ENCODE measurements at places on chromosomes 3 and 15.

DNA sequence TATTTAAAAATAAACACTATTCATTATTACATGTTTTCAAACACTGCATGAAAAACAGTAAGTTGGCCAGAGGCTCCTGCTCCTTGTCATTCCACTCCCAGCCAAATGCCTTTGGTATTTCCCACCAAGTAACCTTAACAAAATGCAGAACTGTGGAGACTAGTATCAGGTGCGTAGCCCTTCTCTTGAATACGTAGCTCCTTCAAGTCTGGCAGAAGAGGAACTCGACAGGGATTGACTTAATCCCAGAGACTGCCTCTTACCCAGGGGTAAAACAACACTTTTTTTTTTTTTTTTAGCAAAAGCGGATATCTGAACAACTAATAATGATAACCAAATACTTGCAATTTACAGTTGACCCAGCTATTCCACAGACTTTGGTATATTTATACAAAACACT, 738 bp downstream of the COMMD2 start:
- no peak for DNase-seq

DNA sequence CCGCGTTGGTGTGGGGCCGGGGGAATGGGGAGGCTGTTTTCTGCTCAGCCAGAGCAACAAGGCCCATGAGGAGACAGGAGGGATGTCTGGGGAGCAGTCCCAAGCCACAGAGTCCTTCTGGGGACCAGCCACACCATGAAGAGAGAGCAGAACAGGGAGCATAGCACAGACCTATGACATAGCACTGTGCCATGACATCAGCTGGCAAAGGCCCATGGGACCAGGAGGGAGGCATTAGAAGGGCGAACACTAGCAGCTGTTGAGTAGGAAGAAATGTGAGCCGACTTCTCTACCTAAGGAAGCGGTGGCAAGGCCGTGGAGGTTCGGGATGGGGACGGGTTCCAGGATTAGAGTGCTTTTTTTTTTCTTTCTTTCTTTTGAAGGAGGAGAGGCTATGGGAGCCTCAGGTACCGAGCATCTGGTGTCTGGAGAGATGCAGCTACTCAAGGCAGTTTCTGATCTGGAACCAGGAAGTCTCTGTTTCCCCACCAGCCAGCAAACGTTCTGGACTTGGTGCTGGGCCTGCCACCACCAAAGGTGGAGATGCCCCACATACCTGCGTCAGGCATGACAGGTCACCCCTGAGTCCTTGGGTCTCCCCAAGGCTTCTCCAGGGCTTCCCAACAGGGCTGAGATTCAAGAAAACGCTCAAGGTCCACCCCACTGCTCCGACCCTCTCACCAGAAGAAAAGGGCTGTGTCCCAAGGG, 77.3 kb upstream of the CGNL1 start:
- DNase-seq, result no peak

- DNase-seq, result no peak
Measured at GRCh38 chr3:18215639-18216038, 209.5 kb downstream of the SATB1 start.

- DNase-seq, result no peak
Measured at GRCh38 chr3:99023590-99024192, 122.2 kb upstream of the DCBLD2 start.

- no peak for DNase-seq
Measured at GRCh38 chr15:42203891-42204290, 4.2 kb downstream of the VPS39 start.

DNA sequence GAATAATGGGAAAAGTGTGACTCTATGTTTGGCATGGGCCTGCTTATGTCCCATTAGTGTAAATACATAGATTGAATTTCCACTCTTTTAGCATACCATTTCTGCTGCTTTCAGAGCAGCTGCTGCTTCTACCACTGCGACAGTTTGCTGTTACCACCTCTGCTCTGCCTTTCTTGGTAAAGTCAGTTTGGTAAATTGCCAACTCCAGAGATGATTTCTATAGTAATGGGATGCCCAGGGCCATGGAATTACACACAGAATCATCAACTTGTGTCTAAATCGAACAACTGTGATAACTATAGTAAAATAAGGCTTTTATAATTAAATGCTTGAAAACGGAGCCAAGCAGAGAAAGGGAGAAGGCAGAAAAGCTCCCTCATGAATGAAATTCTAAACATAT, 168.4 kb upstream of the VEPH1 start:
- DNase-seq, result no peak

- DNase-seq, result no peak
Measured at GRCh38 chr3:162142511-162142910, 645.9 kb downstream of the OTOL1 start.

- peak; percentile 100 for DNase-seq
Measured at GRCh38 chr3:36993326-36994283, at the start of gene MLH1. MLH1 (plus strand) TSS chr3:36993518; CDS start chr3:36993548, 30 bp downstream.

DNA sequence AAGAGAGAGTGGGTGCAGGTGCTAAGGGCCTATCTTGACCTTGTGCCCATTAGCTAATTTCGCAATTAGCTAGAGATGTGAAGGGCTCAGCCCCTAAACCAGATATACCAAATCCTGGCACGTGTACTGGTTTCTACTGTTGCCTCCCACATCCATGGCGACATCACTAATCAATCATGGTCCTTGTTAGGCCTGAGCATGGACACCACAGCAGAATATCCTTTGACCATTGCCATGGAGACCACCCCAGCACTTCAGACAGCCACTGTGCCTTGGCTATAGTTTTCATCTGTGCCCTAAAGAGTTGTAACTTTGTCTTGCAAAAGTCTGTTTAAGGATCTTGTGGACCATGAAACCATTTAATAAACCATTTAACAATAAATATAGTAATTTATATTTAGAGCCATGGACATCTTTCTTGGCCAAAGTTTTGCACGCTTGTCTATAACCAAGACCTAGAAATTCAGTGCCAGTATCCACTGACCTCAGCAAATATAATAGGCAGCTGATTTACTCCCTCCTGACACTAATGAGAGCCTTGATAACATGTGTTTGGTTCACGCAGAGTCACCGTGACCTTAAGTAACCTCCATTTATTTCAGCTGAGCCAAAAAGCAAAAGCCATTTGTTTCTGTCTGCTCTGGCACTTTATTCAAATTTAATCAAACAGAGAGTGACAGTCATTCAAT, 43.4 kb downstream of the COLQ start:
- no peak for DNase-seq

DNA sequence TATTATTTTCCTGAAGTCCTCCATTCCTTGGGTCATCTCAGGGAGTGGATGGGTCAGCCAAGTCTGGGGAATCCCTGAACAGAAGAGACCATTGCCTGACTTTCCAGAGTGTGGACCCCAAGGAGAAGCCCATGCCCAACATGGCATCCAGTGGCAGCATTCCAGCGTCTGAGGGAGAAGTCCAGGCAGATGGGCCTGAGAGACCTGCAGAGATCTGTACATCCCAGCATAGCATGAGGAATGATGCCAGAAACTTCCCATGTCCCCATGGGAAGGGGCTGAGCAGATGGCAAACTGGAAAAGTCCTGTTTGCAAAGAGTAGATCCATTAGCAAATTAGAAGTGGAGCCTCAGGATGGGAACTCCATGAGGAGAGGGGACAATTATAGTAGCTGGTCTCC, 17.6 kb upstream of the COLQ start:
- DNase-seq, result no peak

- DNase-seq, result no peak
Measured at GRCh38 chr3:8112587-8112986, 389.0 kb upstream of the LMCD1 start.

DNA sequence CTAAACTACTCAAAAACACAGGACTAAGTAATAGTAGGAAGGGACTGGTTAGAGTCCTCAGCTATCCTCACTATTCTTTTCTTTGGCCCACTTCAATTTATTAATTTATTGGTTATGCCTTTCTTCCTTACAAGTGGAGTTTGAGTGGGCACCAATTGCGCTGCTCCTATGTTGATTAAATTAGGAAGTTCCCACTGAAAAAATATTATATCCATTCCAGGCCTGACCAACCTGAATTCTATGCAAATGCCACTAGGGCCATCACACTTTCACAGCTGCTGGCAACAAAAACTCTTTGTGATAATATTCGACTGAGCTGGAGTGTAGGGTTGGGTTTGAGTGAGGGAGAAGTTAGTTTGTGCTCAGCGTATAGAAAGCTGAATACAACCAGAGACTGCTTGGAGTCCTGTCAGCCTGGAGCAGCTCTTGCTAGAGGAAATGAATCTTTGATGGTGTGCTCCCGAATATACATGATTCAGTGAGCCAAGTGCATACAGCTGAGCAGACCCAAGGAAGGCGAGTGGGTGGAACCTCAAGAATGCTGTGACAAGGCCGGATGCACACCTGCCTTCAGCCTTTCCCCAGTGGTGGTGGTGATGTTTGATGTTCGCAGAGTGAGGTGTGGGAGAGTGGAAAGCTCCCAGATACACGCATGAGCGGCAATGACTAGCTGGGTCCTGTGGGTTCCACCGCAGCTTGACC, 1.5 kb downstream of the ARHGEF3 start:
- no peak for DNase-seq

- peak; percentile 65 for DNase-seq
Measured at GRCh38 chr15:40878785-40879184, 4.8 kb upstream of the RHOV start.

DNA sequence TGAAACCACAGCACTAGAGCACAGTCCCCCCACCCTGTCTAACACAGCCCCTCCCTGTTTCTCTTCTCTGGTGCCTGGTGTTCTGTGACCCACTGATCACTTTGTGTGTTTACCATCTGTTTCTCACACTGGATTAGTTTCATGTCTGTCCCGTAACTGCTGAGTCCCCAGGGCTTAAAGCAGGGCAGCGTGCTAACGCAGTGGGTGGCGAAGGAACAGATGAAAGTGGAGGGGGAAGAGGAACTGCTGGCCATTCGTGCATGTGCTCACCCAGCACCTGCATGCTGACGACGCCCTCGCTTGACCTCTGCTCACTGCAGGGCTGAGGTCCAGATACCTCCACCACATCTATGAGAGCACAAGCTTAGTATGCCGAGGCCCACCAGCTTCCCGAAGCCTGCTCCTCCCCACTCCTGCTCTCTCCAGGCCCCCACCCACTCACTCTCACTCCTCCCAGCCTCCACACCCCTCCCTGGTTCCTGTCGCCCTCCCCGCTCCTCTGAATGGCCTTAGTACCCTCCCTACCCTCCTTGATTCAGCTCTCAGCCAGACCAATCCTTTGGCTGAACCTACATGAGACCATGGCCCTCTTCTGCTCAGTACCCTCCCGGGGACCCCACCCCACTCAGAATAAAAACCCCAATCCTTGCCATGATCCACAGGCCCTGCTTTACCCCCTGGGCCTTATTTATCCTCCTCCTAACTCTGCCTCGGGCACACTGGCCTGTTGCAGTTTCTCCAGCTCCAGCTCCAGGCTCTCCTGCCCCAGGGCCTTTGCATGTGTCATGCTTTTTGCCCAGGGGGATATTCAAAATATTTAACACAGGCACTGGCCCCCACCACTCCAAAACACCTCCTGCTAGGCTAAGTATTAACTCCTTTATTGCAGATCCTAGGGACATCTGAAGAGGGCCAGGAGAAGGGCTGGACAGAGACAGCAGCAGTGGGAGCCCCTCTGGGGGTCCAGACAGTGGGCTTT, 15.1 kb upstream of the IQSEC1 start:
- no peak for DNase-seq

GRCh38 chr15:32657198-32657883, 15.8 kb downstream of the SCG5 start:
- DNase-seq, result no peak

DNA sequence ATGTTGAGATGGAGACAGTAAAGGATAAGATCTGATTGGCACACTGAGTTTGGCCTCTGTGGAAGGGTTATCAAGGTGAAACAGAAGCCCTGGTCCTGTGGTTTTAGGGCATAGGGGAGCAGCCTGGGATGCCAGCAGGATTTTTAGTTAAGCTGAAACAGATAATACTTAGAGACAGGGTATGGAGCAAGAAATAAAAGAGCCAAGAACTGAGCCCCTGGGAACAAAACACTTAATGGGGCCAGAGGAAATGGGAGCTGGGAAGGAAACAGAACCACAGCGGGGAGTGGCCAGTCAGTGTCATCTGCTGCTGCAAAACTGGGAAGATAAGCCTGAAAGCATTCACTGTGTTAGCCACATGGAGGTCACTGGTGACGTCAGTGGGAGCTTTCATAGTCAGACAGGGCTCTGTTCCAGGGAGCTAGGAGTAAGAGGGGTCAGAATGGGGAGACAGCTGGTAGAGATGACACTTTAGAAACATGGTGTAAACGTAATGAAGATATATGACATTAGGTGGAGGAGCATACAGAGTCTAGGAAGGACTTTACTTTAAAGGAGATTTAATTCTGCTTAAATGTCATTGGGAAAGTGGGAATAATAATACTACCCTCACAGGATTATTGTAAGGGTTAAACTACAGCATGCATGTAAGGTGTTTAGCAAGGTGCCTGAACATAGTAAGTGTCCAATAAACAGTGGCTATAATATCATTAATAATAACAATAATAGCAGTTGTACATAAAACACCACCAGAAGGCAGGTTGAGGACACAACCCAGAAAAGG, 172.7 kb upstream of the CTNNB1 start:
- DNase-seq, result peak; percentile 15

All from epithelial cell of proximal tubule (primary cell).